ENCODE measurements at places on chromosomes 6 and 20.

DNA sequence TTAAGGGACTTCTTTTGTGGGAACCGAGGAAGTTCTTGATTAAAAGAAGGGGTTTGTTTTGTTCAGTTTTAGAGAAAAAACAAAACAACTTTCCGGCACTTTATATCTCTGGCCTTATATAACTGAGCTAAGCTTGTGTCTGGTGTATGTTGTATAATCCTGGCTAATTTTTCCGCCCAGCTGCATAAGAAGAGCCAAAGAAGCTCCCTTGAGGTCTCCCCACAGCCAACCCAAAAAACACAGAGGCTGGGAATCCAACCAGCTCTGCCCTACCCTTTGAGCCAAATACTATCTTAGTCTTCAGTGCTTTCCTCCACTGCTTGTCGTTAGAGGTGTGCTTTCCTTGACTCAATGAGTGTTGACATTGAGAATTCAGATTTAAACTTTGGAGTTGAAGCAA lies 45.5 kb upstream of the RNF146 start:
- no peak for DNase-seq

- DNase-seq: no peak
These were observed 37.3 kb upstream of the TGM2 start for GRCh38 chr20:38202153-38202981.

DNA sequence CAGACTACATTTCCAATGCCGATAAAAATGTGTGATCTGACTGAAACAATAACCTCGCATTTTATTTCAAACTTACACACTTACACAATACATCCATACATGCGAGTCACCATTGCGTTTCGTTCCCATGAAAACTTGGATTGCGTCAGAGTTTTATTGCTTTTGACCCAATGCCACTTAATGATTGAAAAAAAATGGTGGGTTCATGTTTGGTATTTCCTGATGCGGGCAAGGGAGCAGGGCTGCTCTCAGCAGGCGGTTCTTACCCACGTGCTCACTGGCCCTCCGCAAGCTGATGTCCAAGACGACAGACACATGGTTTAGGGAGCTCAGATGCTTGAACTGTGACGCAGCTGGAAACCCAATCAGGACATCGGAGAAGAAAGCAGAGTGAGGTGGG lies 281.0 kb upstream of the SULF2 start:
- no peak for DNase-seq

DNA sequence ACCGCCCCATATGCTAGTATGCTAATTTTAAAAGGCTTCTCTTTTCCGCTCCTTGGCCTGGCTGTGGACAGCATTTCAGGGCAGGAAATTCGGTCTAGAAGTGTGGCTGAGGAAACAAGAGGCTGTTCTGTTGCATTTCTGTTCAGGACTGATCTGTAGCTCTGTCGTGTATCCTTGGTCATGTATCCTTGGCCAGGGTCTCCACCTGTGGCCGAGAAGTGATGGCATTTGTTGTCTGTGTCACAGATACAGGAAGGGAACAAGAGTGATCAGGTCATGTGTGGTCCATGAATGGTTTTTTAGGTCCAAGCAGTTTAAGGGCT lies 300.5 kb upstream of the SUPT3H start:
- no peak for DNase-seq

- DNase-seq: no peak
These were observed 50.9 kb downstream of the TMEM242 start for GRCh38 chr6:157272372-157272771.

DNA sequence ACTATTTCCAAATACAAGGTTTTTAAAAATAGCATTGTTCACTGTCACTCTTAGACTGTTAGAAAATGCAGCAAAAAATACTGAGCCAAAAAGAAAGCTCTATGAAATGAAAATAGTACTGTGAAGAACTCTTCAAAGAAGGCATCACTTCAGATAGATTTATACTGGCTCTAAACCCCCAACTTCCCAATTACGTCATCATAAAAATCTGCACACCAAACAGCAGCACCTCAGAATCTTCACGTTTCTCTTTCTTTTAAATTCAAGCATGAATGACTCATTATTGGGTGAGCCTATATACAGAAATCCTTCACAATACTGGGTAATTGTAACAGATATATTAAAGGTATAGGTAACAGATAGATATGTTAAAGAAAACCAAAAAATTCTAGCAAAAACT lies 208.4 kb upstream of the HTR1E start:
- no peak for DNase-seq

- no peak for DNase-seq
These were observed 96.5 kb downstream of the TINAG start for GRCh38 chr6:54404791-54405190.

- DNase-seq: no peak
These were observed 212.3 kb downstream of the LMBRD1 start for GRCh38 chr6:69584536-69584912.

- no peak for DNase-seq
These were observed 566.8 kb downstream of the TFAP2A start for GRCh38 chr6:9848094-9848493.

- no peak for DNase-seq
These were observed 48.4 kb downstream of the PLAGL2 start for GRCh38 chr20:32158943-32159660.

- DNase-seq: no peak
These were observed 741.4 kb upstream of the MAP3K7 start for GRCh38 chr6:91328241-91328640.

DNA sequence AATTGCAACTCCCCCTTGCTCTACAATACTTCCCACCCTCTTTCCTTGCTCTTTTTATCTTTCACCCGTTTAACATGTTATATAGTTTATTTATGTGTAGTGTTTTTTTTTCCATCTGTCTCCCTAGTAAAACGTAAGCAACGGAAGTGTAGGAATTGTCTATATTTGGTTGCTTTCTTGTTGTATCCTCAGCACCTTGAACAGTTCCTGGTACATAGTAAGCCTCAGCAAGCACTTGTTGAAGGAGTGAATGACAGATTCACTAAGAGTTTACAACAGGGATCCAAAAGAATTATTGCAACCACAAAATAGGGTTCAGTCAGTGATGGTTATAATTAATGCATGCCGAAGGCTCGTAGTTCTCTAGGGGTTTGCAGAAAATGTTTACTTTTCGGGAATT lies 242.7 kb downstream of the SAMD5 start:
- no peak for DNase-seq

GRCh38 chr20:63469019-63469712 lies 3.3 kb downstream of the KCNQ2 start:
- no peak for DNase-seq

GRCh38 chr6:73182021-73182607 lies 43.2 kb downstream of the KHDC1L start:
- DNase-seq: no peak

DNA sequence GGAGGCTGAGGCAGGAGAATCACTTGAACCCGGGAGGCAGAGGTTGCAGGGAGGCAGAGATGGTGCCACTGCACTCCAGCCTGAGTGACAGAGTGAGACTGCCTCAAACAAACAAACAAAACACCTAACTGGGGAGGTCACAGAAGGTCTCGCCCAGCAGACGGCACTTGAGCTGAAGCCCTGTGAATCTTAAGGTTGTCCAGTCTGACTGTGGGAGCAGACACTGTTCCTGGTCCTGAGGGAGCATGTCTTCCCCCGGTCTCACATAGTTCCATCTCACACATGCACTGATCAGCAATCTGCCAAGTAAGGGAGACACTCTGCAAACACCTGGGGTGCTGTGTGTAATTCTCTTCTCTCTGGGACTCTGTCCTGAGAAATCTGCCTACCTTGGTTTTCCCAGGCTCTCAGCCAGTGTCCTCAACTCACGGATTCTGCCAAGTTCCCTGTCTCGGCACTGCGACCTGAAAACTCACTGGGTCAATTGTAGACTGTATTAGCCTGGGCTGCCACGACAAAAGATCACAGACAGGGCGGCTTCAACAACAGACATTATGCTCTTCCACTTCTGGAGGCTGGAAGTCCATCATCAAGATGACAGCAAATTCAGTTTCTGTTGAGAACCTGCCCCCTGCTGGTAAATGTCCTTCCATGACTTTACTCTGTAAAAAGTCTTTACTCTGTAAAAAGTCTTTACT lies 94.3 kb downstream of the JPH2 start:
- DNase-seq: no peak

- no peak for DNase-seq
These were observed 74.3 kb upstream of the SYNDIG1 start for GRCh38 chr20:24395151-24395550.

DNA sequence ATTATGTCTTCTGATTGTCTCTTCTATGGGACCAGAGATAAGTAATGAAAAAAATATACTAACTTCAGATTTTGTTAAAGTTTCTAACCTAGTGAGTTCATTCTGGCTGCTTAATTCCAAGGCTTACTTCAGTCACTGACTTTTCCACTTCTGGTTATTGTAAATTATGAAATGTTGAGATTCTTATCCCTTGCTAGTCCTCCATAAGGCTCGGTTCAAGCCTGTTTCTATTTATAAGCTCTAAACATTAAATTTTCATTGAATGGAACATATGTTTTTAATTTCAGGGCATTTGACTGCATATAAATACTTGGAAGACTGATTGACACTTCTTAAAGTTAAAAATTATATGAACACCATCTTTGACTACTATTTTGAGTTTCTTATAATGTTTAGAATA lies 23.6 kb upstream of the NKAIN2 start:
- DNase-seq: no peak

- no peak for DNase-seq
These were observed 195.0 kb downstream of the TMEM242 start for GRCh38 chr6:157128235-157128775.
